ENCODE measurements at places on chromosomes 11 and 22.

DNA sequence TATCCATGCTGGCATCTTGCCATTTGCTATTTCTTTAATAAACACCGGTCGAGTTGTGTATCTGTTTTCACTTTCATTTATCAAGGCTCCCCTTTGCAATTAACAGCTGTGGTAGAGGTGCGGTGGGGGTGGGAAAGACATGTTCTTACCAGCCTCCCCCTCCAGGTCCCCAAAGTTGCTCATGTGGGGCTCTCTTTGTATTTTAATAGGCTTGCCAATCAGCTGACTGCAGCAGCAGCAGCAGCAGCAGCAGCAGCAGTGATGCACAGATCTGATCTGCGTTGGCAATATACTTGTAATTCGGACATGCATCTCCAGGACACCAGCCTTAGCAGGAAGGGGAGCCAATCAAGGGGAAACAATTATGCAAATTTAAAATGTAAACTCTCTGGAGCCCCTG, 40.3 kb upstream of the E2F8 start:
- no peak for DNase-seq

DNA sequence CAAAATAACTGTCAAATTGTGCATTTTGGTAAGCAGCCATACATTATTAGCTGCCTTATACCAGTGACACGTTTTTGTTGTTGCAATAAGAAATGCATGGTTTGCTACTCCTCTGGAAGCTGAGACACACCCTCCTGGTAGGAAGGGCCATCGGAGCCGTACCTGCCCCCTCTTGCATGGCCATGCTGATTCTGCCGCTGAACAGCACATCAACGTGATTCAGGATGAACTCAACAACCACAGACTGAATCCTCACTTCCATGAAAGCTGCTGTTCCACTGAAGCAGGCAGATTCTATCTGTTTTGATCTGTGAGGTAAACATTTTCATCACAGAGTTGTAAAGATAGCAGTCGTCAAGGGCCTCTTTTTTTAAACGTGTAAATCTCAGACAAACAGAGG, 38.6 kb upstream of the TP53AIP1 start:
- no peak for DNase-seq

DNA sequence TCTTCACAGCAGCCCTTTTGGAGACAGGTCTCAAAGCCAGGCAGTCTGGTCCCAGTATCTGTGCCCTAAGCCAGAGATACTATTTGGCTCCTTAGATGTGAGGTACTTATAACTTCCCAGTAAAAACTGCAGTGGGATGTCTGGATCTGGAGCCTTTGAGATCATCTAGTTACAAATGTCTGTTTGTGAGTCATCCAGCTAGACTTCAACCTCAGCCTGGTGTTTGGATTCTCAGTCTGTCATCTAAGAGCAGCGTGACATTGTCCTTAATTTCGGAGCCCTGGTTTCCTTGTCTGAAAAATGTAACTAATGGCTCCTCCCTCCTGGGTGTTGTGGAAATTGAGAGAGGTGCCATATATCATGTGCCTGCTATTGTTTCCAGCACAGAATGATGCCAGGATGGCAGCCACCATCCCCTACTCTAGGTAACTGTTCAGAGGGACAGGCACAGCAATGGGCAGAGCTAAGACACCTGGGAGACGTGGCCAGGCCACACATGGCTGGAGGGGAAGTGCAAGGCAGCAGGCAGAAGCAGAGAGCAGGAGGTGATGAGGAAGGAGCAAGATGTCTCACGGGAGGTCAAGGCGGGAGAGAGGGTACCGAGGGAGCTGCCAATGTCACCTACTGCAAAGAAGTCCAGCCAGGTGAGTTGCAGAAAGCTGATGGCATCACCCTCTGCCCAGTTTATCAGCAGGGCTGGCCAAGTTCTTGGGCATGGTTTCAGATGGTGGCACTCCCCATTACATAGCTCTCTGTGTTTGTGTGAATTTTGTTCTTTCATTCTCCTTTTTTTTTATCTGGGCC, 20.6 kb upstream of the ST3GAL4 start:
- no peak for DNase-seq

GRCh38 chr22:44711690-44712555, 9.9 kb downstream of the PRR5 start:
- DNase-seq: no peak

DNA sequence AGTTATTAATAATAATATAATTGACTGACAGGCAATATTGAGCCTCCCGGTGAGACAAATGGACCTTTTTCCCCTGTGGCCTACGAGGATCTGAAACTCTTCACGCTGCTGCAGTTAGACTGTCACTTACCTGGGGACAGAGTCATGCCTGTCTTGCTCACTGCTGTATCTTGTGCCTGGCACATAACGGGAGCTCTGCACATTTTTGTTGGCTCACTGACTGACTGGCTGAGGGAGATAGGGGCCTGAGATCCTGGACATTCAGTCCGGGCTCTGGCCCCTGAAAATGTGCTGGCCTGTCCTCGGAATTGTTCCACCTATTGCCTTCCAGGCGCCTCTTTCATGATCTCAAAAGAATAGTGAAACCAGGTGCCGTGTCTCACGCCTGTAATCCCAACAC, 743 bp upstream of the CD3D start:
- no peak for DNase-seq
